Muscle of leg (tissue), 16 donors: ENCODE measurements at places on chromosomes 5 and 9. TPM values are rescaled to one million over a fixed set of nuclear protein-coding genes. Genes with fewer than 3 reads are reported as not detected.

DNA sequence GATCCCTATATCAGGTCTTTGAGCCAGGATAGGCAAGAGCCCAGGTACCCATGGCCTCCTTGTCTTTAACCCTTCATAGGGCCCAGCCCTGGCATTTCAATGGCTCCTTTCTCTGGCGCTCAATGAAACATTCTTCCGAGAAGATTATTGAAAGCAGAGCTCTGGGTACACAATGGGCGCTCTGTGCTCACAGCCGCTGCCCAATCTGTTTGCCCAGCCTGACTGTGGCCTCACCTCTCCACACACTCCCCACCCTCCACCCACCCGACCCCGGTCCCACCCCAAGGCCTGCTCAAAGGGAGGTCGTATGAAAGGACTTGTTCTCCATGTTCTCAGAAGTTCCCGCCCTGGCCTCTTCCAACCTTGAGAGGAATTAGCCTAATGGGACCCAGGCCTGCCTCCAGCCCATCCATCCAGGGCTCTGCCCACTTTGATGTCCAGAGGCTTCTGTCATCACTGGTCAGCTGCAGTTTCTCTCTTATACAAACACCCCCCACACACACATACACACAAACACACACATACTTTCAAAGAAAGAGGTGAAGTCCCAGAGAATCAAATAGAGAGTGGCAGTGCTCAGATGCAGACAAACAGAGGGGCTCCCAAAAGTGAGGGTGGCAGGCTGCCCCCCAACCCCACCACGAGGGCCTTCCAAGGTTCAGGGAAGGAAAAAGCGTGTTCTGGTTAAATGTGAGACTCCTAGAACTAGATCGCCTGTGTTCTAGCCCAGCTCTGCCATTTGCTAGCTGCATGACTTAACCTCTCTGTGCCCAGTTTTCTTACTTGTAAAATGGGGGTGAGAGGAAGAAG lies 5.1 kb upstream of the ARSI start:
- no peak for DNase-seq

The HCN1 gene
- polyA plus RNA-seq = 3.2 TPM

DNA sequence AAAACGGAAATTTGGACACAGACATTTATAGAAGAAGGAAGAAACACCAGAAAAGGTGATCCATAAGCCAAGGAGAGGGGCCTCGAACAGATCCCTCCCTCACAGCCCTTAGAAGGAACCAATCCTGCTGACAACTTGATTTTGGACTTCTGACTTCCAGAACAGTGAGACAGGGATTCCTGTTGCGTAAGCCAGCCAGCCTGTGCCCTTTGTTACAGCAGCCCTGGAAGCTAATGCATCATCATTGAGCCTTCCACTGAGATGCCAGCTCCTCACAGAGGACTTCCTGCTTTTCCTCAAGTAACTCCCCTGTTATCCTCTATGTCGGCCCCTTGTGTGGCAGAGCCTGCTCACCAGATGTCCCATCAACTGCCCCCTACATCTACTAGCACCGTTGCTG lies 94.1 kb downstream of the JMY start:
- DNase-seq = no peak

The PIP5K1B gene
- polyA plus RNA-seq = 0.93 TPM

The PCDHGA1 gene
- 0.54 TPM for polyA plus RNA-seq

DNA sequence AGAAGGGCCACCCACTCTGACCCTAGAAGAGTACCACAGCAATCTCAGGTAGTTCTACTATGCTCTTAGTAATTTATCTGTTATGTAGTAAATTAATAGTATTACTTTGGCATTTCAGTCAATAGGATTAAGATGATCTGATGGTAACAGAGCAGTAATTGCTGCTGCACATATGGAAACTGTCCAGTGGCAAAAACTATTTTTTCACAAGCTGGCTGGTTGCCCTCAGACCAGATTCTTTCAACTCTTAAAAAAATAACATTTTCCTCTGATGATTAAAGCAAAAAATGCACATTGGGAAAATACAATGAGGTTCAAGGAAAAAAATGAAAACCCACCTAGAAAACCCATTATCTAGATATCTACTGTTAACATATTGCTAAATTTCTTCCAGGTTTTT lies 19.7 kb downstream of the GLRA1 start:
- DNase-seq = no peak

The MCC gene
- polyA plus RNA-seq = 16.6 TPM
